ENCODE measurements at places on chromosomes 7 and 10.

DNA sequence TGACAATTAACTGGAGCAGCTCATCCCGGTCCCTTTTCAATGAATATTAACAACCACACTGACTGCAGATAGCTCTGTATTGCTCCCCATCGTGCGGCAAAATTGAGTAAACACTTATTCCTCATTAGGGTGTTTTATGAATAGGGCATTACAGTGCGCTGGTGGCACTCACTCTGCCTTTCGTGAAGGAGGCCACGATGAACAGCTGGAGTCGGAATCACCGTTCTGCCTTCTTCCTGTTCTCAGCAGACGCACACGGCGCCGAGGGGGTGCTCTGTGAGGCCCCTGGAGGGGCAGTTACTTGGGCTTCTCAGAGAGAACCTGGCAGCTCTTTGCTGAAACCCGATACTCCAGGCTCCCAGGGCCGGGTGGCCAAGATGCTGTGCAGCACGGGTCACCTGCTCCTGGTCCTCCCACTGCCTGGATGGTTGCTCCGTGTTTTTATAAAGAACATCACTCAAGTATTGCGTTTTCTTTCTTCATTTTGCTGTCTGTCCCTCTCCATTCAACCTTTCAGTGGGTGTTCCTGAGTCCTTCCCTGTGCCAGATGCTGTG, 241.9 kb downstream of the GLRX3 start:
- DNase-seq: no peak
- no peak overlapping the region for H3K4me3 ChIP-seq
- no peak overlapping the region for H3K27ac ChIP-seq
- no peaks in the 10 kb centered on the region for H3K4me1 ChIP-seq

- DNase-seq: no peak
- H3K4me3 ChIP-seq: no peak overlapping the region
- no peaks in the 10 kb centered on the region for H3K27me3 ChIP-seq
- no peaks in the 10 kb centered on the region for H3K36me3 ChIP-seq
- H3K27ac ChIP-seq: no peak overlapping the region
Measured at GRCh38 chr7:6248581-6248980, 23.8 kb downstream of the CYTH3 start.

GRCh38 chr10:132184816-132185593, 1.7 kb upstream of the DPYSL4 start:
- peaks cover 35% of the 10 kb centered on the region for H3K27me3 ChIP-seq
- H3K4me1 ChIP-seq: peaks cover 18% of the 10 kb centered on the region
- no peak for DNase-seq
- H3K4me3 ChIP-seq: no peak overlapping the region

GRCh38 chr7:47000561-47000960, 581.4 kb downstream of the TNS3 start:
- H3K4me3 ChIP-seq: no peak overlapping the region
- no peak overlapping the region for H3K27ac ChIP-seq
- H3K36me3 ChIP-seq: no peaks in the 10 kb centered on the region
- H3K4me1 ChIP-seq: peaks cover 5% of the 10 kb centered on the region

DNA sequence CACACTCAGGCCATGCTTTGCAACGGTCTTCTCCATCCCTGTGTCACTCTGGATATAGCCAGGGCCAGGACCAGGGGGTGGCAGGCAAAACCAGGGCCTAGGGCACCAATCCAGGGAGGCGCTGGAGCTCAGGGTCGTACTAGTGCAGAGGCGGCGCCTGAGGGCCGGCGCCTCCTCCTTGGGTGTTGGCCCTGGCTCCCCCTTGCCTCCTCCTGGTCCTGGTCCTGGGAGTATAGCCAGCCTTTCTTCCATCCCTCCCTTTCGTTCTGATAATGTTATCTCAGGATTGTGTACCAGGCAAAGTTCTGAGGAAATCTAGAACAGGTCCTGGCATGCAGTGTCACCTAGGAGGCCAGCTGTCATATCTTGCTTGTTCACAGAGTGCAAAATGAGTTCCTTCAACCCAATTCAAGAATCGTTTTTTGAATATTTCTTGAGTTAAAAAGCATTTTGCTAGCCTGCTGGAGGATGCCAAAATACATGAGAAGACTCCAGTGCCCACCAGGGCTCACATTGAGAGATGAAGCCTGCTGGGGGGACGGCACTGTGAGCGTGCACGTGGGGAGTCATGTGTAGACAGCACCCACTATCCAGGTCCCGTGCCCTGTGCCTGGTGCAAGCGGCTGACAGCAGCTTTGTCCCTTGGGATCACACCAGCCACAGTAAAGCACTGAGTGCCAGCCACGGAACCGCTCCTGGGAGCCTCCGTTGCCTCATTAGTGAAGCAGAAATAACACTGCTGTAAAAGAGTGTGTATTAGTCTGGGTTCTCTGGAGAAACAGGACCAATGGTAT, 106.9 kb upstream of the C7orf33 start:
- H3K36me3 ChIP-seq: no peaks in the 10 kb centered on the region
- no peak overlapping the region for H3K4me3 ChIP-seq
- DNase-seq: no peak
- H3K27me3 ChIP-seq: no peaks in the 10 kb centered on the region
- H3K27ac ChIP-seq: no peak overlapping the region
- H3K4me1 ChIP-seq: no peaks in the 10 kb centered on the region

DNA sequence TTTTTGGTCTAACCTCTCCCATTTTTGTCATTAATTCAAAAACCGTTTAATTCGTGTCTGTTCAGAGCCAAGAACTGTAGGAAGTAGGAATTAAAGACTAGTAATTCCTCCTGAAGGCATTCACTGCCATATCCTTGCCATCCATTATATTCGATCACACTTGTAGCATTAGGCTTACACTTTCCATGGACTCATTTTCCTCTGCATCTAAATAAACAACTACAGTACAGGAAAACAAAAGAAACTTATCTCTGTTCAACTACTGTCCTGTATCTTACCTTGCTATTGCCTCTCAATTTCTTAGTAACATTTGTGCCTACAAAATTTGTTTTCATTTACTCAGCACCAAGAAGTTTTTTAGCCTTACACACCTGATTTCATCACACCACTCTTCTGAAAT, 111.6 kb upstream of the SEMA3C start:
- no peaks in the 10 kb centered on the region for H3K4me1 ChIP-seq
- no peak for DNase-seq
- H3K36me3 ChIP-seq: no peaks in the 10 kb centered on the region
- H3K4me3 ChIP-seq: no peak overlapping the region
- H3K27me3 ChIP-seq: no peaks in the 10 kb centered on the region

- no peaks in the 10 kb centered on the region for H3K4me1 ChIP-seq
- H3K27me3 ChIP-seq: peaks cover 11% of the 10 kb centered on the region
- H3K36me3 ChIP-seq: no peaks in the 10 kb centered on the region
- no peak overlapping the region for H3K27ac ChIP-seq
- no peak for DNase-seq
- H3K4me3 ChIP-seq: no peak overlapping the region
Measured at GRCh38 chr10:128206676-128207075, 80.5 kb upstream of the MKI67 start.

All from H1 (cell line).